ENCODE measurements at places on chromosomes 12 and 14. TPM values are rescaled to one million over a fixed set of nuclear protein-coding genes. Genes with fewer than 3 reads are reported as not detected.

The SAMD15 gene
- polyA plus RNA-seq: not detected

The NRXN3 gene
- polyA plus RNA-seq: 2.8 TPM

The CIROP gene
- polyA plus RNA-seq: not detected

The PIWIL1 gene
- not detected for polyA plus RNA-seq

The GPRC5D gene
- polyA plus RNA-seq: not detected

The LRFN5 gene
- under 0.01 TPM for polyA plus RNA-seq

The DTX1 gene
- polyA plus RNA-seq: 3.0 TPM

The ACACB gene
- polyA plus RNA-seq: 36.0 TPM

The HCAR2 gene
- 0.60 TPM for polyA plus RNA-seq

The UNC79 gene
- polyA plus RNA-seq: 0.15 TPM

The RBP5 gene
- 4.2 TPM for polyA plus RNA-seq

The CPM gene
- 22.7 TPM for polyA plus RNA-seq

The BCDIN3D gene
- 1.8 TPM for polyA plus RNA-seq

The CEBPE gene
- polyA plus RNA-seq: not detected

The P2RX7 gene
- 0.60 TPM for polyA plus RNA-seq

The EP400 gene
- 3.2 TPM for polyA plus RNA-seq

The IAPP gene
- not detected for polyA plus RNA-seq

The CATSPERB gene
- 1.6 TPM for polyA plus RNA-seq

The CISTR gene
- not detected for polyA plus RNA-seq

The RAD52 gene
- 13.8 TPM for polyA plus RNA-seq

The DPF3 gene
- polyA plus RNA-seq: 4.2 TPM

The RHNO1 gene
- 19.4 TPM for polyA plus RNA-seq

The PTCSC3 gene
- not detected for polyA plus RNA-seq

The KRT8 gene
- polyA plus RNA-seq: 3,402 TPM

The FOXG1 gene
- polyA plus RNA-seq: not detected

The KRT73 gene
- 0.73 TPM for polyA plus RNA-seq

The MYF5 gene
- not detected for polyA plus RNA-seq

The PLEKHD1 gene
- polyA plus RNA-seq: 0.06 TPM

The OAS2 gene
- 28.8 TPM for polyA plus RNA-seq

The FAM222A gene
- polyA plus RNA-seq: 1.2 TPM

The ISM2 gene
- not detected for polyA plus RNA-seq

The APOLD1 gene
- 0.46 TPM for polyA plus RNA-seq

The GALNT16 gene
- polyA plus RNA-seq: not detected

The RD3L gene
- not detected for polyA plus RNA-seq

The KRT83 gene
- polyA plus RNA-seq: not detected

The GZMH gene
- 1.7 TPM for polyA plus RNA-seq
